ENCODE measurements at places on chromosomes 12 and 14.

- no peak for DNase-seq
Observed at GRCh38 chr12:95022477-95022876, 19.0 kb upstream of the NDUFA12 start.

DNA sequence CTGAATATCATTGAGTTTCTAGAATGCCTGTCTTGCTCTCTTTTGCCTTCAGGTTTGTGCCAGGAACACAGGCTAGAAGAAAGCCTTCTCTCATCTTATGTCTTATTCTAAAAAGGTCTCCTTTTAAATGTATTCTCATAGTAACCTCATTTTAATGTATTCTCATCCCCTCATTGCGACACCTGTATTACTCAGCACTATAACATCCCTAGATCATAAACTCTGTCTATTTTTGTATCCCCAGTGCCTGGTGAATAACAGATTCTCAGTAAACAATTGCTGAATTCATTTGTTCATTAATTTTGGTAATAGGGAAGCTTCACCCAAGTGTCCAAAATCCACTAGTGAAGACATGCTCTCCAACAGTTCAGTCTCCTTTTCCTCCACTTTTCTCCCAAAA lies 8.8 kb upstream of the LRRK2 start:
- no peak for DNase-seq

- no peak for DNase-seq
Observed at GRCh38 chr14:105223260-105223659, 25.1 kb upstream of the BTBD6 start.

DNA sequence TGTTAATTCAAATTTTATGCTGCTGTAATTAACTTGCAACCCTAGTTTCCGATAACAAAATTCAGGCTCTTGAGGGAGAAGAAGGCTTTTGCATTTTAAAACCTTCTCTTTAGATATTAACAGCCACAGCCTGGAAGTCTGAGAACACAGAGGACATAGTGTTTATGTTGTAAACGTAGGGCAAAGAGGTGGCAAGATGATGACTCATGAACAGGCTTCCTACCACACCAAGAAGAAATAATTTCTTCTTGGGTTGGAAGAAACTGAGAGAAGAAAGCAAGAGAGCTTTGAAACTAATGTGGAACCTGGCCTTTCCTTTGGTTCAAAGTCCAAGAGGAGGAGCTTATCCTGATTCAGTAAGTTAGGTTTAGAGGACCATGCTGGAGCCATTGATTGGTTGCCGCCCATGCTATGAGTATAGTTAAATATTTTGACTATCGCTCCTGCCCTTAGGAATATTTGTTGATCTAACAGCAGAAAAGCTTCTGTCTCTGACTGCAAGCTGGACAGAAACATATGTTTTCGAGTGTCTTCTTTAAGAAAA lies 31.8 kb downstream of the CCDC198 start:
- DNase-seq: no peak

DNA sequence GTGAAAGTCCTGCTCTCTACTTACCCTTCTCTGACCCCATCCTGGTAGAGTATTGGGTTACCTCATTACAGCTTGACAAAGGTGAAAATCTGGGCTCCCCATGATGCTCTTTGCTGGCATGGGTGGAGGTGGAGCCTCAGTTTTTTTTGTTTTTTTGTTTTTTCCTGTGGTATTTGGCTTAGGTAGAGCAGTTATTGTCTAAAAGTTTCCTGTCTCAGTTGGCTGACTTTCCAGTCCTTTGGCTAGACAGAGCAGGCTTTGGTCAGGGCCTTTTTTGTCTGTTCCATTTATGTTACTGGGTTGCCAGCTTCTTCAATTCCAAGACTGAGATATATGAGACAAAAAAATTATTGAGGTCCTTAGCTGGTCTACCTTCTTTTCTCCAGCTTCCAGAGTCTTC lies 163.4 kb downstream of the GALC start:
- no peak for DNase-seq

GRCh38 chr12:86264451-86265328 lies 8.5 kb upstream of the MGAT4C start:
- no peak for DNase-seq
